ENCODE measurements at places on chromosomes 16 and 17.
A peak's percentile ranks its signal among the peaks of the same experiment; 100 is the strongest.

GRCh38 chr16:78563905-78564304, 464.5 kb downstream of the WWOX start:
- no peak for DNase-seq

GRCh38 chr16:50548125-50548908, at the start of gene NKD1:
NKD1 (plus strand) TSS chr16:50548396; CDS start chr16:50548554, 158 bp downstream.
- peak; percentile 69 for DNase-seq

- DNase-seq, result no peak
Measured at GRCh38 chr17:64187093-64187895, 57.4 kb upstream of the ERN1 start.

GRCh38 chr16:62652441-62653120, 616.3 kb upstream of the CDH8 start:
- DNase-seq, result no peak

GRCh38 chr16:14056970-14057369, 14.1 kb upstream of the MRTFB start:
- no peak for DNase-seq

DNA sequence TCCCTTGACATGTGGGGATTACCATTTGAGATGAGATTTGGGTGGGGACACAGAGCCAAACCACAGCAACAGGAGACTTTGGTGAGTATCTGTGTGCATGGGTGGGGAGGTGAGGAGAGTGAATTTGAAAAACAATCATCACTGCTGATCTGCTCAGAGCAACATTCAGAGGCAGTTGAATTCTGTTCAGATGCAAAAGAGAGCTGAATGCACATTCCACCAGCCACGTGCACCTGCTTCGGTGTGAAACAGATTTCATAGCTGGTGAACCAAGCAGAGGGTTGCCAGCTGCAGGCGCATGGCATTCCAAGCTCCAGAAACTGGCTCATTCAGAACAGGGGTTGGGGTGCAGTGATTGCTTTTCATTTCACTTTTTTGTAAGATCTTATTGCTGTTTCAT, 233.1 kb upstream of the FOXF1 start:
- peak; percentile 47 for DNase-seq

- no peak for DNase-seq
Measured at GRCh38 chr17:17200831-17201230, 5.3 kb downstream of the PLD6 start.

DNA sequence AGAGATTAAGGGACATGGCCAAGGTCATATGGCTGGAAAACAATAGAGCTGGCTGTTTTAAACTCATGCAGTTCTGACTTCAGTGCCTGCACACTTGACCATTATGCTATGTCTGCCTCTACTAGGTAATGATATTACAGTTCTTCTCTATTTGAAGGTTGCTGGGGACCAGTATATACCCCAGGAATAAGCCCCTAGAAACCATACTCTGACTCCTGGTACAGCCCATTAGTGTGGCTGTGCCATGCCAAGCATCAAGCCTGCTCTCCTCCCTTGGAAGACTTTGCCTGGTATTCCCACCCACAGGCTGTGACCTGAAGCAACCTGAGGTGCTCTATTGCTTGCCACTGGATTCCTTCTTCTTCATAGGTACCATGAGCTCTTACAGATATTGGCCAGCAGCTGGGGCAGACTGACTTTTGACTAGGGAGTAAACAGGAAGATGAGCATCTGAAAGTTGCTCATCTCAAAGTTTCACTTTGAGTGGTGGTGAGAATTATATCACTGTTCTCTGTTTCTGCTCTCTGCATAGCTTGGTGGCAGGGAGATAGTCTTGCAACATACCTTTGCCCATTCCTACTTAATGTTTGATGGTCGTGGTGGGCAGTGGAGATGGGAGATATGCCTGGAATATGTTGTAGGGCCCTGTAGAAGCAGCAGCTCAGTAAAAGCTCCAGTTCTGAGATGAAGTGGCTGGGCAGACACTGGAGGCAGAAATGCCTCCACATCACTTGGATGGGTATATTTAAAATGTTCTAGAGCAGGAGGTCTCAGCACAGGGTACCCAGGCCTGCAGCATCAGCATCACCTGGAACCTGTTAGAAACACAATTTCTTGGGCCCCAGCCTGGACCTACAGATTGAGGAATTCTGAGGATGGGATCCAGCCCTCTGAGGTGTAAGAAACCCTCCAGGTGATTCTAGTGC, 274.7 kb downstream of the HS3ST4 start:
- no peak for DNase-seq

- DNase-seq, result peak; percentile 47
Measured at GRCh38 chr17:46814446-46814845, 4.0 kb downstream of the WNT3 start.

DNA sequence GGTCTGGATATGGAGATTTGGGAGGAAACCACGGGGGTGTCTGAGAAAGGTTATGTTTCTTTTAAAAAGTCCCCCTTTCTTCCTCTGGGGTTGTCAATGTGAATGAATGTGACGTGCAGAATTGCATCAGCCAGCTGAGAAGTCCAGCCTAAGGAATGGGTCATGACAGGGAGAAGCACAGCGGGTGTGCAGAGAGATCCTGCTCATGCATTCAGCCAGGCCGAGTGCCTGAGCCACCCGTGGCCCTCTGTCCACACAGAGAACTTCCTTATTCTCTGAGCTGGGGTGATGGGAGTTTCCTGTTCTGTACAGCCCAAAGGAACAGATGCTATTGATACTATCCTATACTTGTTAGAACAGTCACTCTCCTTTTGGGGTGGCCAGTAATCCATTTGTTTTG, 117.9 kb downstream of the CPPED1 start:
- no peak for DNase-seq

DNA sequence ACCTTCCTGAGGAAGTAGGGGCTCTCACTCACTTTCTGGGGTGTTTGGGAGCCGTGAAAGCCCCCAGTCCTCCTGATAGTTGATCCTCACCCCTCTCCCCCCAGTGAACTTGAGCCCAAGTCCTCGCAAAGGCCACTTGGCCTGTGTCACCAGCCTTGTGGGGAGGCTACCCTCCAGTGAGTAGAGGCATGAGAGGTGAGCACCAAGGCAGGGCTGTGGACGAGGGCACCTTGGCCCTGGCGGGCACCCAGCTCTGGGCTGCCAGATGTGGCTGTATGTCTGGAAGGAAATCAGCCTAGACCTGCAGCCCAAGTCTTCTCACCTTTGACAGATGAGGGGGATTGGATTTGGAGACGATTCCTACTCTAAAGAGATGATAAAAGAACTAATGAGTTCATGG, 3.1 kb downstream of the TTYH2 start:
- no peak for DNase-seq

- no peak for DNase-seq
Measured at GRCh38 chr17:64941761-64942160, 22.5 kb upstream of the LRRC37A3 start.

GRCh38 chr17:20206591-20206990, 197.4 kb downstream of the SPECC1 start:
- no peak for DNase-seq

DNA sequence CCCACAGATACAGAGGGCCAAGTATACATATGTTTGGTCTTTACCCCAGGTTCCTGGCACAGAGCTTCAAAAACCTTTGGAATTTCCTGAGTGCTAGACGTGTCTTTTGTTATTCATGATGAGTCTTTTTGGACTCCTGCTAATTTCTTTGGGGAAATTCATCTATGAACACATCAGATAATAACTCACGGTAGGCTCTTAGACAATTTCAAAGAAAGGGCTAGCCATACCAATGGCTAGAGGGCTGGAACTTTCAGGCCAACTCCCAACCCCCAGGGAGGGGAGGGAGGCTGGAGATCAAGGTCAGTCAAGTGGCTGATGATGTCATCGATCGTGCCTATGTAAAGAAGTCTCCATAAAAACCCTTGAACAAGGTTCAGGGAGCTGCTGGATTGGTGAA, 101.9 kb downstream of the STX8 start:
- no peak for DNase-seq

DNA sequence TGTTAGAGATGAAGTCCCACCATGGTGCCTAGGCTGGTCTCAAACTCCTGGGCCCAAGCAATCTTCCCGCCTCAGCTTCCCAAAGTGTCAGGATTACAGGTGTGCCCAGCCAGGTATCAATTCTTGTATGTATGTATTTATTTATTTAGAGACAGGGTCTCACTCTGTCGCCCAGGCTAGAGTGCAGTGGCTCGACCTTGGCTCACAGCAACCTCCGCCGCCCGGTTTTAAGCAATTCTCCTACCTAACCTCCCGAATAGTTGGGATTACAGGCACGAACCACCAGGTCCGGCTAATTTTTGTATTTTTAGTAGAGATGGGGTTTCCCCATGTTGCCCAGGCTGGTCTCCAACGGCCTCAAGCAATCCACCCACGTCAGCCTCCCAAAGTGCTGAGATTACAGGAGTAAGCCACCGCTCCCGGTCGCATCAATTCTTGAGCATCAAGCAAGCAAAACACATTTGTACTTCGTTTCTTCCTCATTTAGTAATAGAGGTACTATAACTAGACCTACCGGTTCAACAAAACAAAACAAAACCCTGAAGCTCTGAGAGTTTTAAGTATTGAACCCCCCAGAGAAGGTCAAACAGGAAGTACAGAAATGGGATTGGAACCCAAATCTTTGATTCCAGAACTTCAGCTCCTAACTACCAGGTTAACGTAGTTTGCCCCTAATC, 1.0 kb upstream of the ZNF500 start:
- no peak for DNase-seq

DNA sequence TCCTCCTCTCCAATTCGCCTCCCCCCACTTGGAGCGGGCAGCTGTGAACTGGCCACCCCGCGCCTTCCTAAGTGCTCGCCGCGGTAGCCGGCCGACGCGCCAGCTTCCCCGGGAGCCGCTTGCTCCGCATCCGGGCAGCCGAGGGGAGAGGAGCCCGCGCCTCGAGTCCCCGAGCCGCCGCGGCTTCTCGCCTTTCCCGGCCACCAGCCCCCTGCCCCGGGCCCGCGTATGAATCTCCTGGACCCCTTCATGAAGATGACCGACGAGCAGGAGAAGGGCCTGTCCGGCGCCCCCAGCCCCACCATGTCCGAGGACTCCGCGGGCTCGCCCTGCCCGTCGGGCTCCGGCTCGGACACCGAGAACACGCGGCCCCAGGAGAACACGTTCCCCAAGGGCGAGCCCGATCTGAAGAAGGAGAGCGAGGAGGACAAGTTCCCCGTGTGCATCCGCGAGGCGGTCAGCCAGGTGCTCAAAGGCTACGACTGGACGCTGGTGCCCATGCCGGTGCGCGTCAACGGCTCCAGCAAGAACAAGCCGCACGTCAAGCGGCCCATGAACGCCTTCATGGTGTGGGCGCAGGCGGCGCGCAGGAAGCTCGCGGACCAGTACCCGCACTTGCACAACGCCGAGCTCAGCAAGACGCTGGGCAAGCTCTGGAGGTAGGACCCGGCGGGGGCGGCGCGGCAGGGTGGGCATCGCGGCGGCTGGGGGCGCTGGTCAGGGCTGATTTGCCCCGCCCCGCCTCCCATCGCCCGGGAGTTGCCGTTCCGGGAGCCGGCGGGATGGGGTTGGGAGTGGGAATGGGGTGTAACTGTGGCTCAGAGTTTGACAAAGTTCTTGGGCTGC, 567 bp downstream of the SOX9 start:
- peak; percentile 60 for DNase-seq

GRCh38 chr17:39755554-39756379, 18.0 kb downstream of the GRB7 start:
- DNase-seq, result no peak

GRCh38 chr16:67277294-67277998, 1.9 kb upstream of the PLEKHG4 start:
- DNase-seq, result no peak

GRCh38 chr16:51719376-51719775, 568.3 kb upstream of the SALL1 start:
- DNase-seq, result no peak
